ENCODE measurements at places on chromosomes 5 and 9. TPM values are rescaled to one million over a fixed set of nuclear protein-coding genes. Genes with fewer than 3 reads are reported as not detected.

GRCh38 chr5:159034083-159034824, 65.5 kb downstream of the EBF1 start:
- H3K36me3 ChIP-seq, result no peaks in the 10 kb centered on the region
- H3K4me3 ChIP-seq, result no peak overlapping the region
- no peaks in the 10 kb centered on the region for H3K4me1 ChIP-seq

DNA sequence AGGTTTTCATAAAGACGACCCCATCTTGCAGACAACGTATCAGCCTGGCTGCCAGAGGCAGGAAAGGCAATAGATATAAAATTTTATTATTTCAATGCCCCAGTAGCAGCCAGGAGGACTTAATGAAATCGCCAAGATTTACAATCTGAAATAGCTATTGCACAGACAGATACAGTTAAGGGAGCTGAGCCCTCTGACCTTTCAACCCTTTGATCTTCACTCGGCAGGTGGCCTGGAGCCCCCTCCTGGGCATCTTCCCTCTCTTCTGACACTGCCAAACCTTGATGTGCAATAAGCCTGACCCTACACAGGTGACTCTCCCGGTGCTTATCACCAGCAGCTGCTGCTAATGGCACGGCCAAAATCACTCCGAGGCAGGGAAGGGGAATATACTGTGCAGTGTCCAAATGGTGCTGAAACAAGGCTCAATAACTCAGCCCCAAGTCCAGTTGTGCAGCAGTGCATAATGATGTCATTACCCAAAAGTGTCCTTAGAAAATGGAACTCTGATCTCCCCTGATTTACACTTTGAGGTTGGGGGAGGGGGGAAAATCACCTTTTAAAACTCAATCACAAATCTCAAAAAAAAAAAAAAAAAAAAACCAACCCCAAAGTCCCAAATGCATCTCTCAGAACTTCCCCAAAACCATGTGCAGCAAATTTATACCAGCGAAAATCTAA, 242.0 kb downstream of the CRB2 start:
- DNase-seq, result no peak
- H3K4me1 ChIP-seq, result no peaks in the 10 kb centered on the region
- no peaks in the 10 kb centered on the region for H3K27me3 ChIP-seq
- H3K36me3 ChIP-seq, result no peaks in the 10 kb centered on the region
- no peak overlapping the region for H3K4me3 ChIP-seq

DNA sequence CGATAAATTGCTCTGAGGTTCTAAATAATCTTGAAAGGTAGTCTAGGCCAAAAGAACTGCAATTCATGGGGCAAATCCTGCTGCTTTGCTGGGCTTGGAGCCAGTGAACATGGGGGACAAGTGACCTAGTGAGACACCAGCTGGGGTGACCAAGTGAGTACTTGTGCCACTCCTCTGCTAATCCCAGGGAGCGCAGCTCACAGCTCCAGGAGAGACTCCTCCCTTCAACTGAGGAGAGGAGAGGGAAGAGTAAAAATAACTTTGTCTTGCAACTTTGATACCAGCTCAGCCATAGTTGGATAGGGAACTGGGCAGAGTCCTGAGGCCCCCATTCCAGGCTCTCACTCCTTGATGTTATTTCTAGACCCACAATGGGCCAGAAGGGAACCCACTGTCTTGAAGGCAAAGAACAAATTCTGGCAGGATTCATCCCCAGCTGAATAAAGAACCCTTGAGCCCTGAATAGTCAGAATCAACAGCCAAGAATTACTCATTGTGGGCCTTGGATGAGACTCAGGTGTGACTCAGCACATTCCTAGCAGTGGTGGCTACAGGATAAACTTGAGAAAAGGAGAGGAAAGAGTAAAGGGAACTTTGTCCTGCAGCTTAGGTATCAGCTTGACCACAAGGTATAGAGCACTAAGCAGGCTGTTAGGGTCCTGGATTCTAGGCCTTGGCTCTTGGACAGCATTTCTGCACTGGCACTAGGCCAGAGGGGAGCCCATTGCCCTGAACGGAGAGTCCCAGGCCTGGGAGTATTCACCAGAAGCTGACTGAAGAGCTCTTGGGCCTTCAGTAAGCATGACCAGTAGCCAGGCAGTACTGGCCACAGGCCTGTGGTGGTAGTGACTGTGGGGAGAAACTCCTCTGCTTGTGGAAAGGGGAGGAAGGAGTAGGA, 288.3 kb upstream of the CDH18 start:
- no peak for DNase-seq
- no peak overlapping the region for H3K27ac ChIP-seq

GRCh38 chr9:137169896-137170358, at the start of gene LRRC26:
Gene LRRC26, minus strand, starts transcription at chr9:137170051. Its CDS starts 108 bp downstream, at chr9:137169943.
- peaks cover 18% of the 10 kb centered on the region for H3K4me1 ChIP-seq
- peak within 1 kb of the TSS; percentile 40 for H3K4me3 ChIP-seq
- peak; percentile 59 for DNase-seq
- H3K36me3 ChIP-seq, result no peaks in the 10 kb centered on the region

DNA sequence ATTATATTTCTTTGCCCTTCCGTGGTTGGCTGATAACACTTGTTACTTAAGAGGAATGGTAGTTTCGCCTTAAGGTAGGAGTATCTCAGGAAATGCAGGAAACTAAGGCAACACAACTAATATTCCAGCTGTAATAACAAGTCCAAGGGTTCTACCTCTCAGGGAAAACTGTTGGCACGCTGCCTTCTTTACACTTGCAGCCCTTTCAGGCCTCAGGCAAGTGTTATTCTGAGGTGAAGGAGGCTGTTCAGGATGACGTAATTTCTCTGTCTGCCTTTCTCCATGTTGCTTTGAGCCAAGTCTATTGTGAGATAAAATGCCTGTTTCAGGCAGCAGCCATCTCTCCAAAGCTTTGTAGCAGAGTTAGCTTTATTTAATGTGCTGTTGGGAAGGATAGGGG, 38.0 kb downstream of the VCAN start:
- no peaks in the 10 kb centered on the region for H3K36me3 ChIP-seq
- H3K4me1 ChIP-seq, result no peaks in the 10 kb centered on the region
- H3K27ac ChIP-seq, result no peak overlapping the region
- no peak overlapping the region for H3K4me3 ChIP-seq

- H3K4me1 ChIP-seq, result no peaks in the 10 kb centered on the region
- H3K27ac ChIP-seq, result no peak overlapping the region
- no peaks in the 10 kb centered on the region for H3K27me3 ChIP-seq
- no peaks in the 10 kb centered on the region for H3K36me3 ChIP-seq
These were observed 591.5 kb downstream of the RAB3C start for GRCh38 chr5:59174248-59174844.

DNA sequence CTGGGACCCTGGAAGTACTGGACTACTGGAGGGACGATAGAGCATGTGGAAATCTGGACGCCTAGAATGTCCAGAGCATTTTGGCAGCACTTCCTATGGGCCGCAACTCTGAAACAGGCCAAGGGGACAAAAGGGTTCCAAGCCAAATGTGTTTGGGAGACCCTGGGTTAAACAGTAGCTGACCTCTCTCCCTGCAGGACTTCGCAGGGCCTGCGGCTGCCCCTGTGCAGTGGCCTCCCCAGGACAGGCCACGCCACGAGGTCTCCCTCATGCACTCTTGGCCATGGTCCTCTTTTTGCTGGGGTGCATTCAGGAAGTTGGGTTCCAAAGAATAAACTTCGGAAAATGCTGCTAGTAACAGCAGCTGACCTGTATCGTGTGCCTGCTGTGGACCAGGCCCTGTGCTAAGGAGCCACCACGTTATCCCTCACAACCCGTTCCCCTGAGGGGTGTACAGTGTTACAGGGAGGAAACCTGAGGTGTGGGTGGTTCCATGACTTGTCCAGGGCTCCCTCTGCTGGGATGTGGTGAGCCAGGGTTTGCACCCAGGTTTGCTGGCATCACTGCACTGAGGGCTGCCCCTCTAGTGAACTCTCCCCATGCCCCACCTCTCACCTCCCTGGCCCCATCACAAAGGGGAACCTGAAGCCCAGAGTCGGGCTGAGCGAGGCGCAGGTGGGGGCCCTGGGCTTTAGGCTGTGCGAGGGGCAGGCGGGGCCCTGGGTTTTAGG, 79.4 kb downstream of the AMBP start:
- DNase-seq, result peak; percentile 17
- H3K36me3 ChIP-seq, result no peaks in the 10 kb centered on the region
- no peaks in the 10 kb centered on the region for H3K27me3 ChIP-seq
- no peak overlapping the region for H3K27ac ChIP-seq
- H3K4me1 ChIP-seq, result no peaks in the 10 kb centered on the region
- H3K4me3 ChIP-seq, result no peak overlapping the region

GRCh38 chr5:117242028-117242427, 667.4 kb upstream of the SEMA6A start:
- no peaks in the 10 kb centered on the region for H3K4me1 ChIP-seq
- no peaks in the 10 kb centered on the region for H3K27me3 ChIP-seq
- H3K36me3 ChIP-seq, result no peaks in the 10 kb centered on the region
- no peak for DNase-seq
- no peak overlapping the region for H3K4me3 ChIP-seq
- no peak overlapping the region for H3K27ac ChIP-seq

DNA sequence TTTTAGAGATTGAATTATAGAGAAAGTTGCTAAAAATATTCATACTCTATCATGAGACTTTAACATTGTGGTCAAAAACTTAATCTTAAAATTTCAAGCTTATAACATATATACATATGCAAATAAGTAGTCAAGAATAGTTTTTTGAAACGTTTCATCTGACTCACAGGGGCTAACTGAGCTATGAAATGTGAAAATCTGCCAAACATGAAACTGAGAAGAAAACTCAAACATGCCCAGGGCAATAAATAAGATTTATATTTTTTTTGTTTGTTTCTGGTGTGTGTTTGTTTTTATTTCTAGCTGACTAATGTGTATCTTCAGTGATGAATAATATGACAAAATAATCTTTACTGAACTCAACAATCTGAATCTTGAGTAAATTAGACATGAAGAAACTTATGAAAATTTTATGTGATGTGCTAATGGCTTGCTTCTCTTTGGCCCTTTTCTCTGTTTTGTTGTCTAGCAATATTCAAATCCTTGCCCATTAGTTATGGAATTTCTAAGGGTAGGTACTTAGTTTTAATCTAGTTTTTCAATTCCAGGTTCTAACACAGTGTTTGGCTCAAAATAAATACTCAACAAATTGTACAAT, 99.9 kb downstream of the FAM174A start:
- DNase-seq, result no peak
- no peak overlapping the region for H3K4me3 ChIP-seq
- no peaks in the 10 kb centered on the region for H3K27me3 ChIP-seq
- no peaks in the 10 kb centered on the region for H3K36me3 ChIP-seq
- no peak overlapping the region for H3K27ac ChIP-seq
- H3K4me1 ChIP-seq, result no peaks in the 10 kb centered on the region

GRCh38 chr5:73960023-73960422, 334.0 kb downstream of the ARHGEF28 start:
- DNase-seq, result no peak
- no peak overlapping the region for H3K4me3 ChIP-seq
- no peak overlapping the region for H3K27ac ChIP-seq
- H3K36me3 ChIP-seq, result no peaks in the 10 kb centered on the region
- no peaks in the 10 kb centered on the region for H3K27me3 ChIP-seq

DNA sequence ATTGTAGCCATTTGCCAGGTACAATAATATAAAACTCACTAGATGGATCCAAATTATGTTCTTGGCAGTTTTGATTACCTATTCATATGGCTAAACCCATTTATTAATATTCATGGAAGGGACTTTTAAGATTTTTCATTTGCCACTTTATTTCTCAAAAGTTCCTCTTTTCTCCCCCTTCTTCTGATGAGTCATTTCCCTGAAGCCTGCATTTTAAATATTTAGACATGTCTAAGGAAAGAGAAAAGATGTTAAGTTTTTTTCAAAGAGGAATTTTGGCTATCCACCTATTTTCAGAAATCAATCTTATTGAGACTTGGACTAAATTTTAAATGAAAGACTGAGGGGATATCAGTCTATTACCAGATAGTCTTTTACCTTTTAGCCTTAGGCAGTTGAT, 1189.4 kb downstream of the EFNA5 start:
- no peak overlapping the region for H3K27ac ChIP-seq
- no peaks in the 10 kb centered on the region for H3K27me3 ChIP-seq
- no peaks in the 10 kb centered on the region for H3K4me1 ChIP-seq
- no peak overlapping the region for H3K4me3 ChIP-seq
- DNase-seq, result no peak
- H3K36me3 ChIP-seq, result no peaks in the 10 kb centered on the region

GRCh38 chr5:756171-756570, 28.4 kb downstream of the ZDHHC11B start:
- no peak overlapping the region for H3K4me3 ChIP-seq
- H3K36me3 ChIP-seq, result no peaks in the 10 kb centered on the region
- peaks cover 21% of the 10 kb centered on the region for H3K4me1 ChIP-seq
- peak; percentile 18 for DNase-seq
- H3K27ac ChIP-seq, result no peak overlapping the region

DNA sequence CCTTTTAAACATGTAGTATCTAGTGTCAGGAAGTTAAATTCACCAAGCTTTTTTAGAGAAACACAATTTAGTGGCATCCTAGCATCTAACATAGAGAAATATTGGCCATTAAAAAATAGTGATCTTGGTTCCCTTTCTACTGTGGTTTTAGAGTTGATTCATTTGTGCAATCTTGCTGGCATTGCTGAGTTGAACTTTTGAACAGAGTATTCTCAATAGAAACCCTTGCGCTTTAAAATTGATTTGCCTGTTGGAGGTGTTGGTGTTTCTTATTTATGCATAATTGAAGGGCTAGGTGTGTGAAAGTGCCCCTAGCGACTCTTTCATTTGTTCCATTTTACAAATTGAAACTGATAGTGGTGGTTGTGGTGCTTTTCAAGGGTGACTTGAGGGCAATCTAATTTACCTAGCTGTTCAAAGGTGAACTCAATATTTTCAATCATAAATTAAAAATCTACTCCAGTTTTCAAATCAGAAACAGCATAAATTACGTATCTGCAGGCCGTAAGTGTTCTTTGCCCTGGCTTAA, 73.0 kb upstream of the MPDZ start:
- H3K4me3 ChIP-seq, result no peak overlapping the region
- H3K27me3 ChIP-seq, result no peaks in the 10 kb centered on the region
- H3K36me3 ChIP-seq, result no peaks in the 10 kb centered on the region
- no peaks in the 10 kb centered on the region for H3K4me1 ChIP-seq
- no peak for DNase-seq
- no peak overlapping the region for H3K27ac ChIP-seq

DNA sequence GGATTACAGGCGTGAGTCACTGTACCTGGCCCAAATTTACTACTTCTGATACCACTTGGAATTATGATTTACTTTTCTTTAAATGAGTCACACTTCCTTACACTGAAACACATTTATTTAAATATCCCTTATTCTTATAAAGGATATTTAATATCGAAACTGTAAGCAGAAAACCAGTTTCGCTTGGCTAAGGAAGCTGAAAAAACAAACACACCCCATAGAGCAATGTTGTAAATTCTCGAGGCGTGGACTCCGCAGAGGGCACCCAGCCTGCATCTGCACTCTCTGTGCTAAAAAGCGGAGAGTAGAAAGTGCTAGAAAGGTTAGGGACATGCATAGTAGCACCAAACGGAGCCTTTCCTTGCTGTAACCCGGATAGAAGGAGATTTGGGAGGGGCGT, 86.5 kb downstream of the HMCN2 start:
- no peaks in the 10 kb centered on the region for H3K27me3 ChIP-seq
- H3K27ac ChIP-seq, result peak overlapping the region; percentile 45
- no peak overlapping the region for H3K4me3 ChIP-seq
- DNase-seq, result peak; percentile 63
- H3K4me1 ChIP-seq, result no peaks in the 10 kb centered on the region

- H3K4me3 ChIP-seq, result no peak overlapping the region
- no peaks in the 10 kb centered on the region for H3K4me1 ChIP-seq
- no peaks in the 10 kb centered on the region for H3K36me3 ChIP-seq
- no peak overlapping the region for H3K27ac ChIP-seq
These were observed 21.2 kb upstream of the WDR41 start for GRCh38 chr5:77513321-77513720.

MSMP gene
- total RNA-seq, result not detected

BSPRY gene
- 25.6 TPM for total RNA-seq

CARD9 gene
- total RNA-seq, result 1.7 TPM

PRELID1 gene
- 245 TPM for total RNA-seq

LCN1 gene
- not detected for total RNA-seq

CCL28 gene
- total RNA-seq, result 56.8 TPM

WDR38 gene
- not detected for total RNA-seq

IFNA21 gene
- total RNA-seq, result not detected

GFI1B gene
- 1.3 TPM for total RNA-seq

OSMR gene
- 14.3 TPM for total RNA-seq

ABLIM3 gene
- total RNA-seq, result 4.1 TPM

Data from colonic mucosa (tissue), 4 donors.